GM12864 (cell line): ENCODE measurements at places on chromosomes 16 and 17.
A peak's percentile ranks its signal among the peaks of the same experiment; 100 is the strongest.

- no peak for DNase-seq
These were observed 631 bp downstream of the NXPH3 start for GRCh38 chr17:49576088-49576916.

DNA sequence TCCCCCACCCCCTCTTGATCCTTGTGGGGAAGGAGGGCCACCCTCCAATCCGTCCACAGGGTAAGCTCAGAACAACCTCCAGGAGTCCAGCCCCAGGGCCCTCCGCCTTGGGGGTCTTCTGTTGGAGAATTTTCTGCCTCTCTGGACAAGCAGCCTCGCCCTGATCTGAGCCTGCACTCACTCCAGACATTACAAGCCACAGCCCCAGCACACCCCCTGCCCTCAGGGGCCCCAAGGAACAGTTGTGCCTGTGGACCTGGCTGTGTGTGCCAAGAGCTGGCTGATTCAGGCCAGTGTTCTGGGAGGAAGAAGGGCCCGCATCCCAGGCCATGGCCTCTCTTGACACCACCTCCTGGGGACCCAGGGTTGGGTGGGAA lies 477 bp upstream of the ARHGAP27 start:
- DNase-seq, result no peak

DNA sequence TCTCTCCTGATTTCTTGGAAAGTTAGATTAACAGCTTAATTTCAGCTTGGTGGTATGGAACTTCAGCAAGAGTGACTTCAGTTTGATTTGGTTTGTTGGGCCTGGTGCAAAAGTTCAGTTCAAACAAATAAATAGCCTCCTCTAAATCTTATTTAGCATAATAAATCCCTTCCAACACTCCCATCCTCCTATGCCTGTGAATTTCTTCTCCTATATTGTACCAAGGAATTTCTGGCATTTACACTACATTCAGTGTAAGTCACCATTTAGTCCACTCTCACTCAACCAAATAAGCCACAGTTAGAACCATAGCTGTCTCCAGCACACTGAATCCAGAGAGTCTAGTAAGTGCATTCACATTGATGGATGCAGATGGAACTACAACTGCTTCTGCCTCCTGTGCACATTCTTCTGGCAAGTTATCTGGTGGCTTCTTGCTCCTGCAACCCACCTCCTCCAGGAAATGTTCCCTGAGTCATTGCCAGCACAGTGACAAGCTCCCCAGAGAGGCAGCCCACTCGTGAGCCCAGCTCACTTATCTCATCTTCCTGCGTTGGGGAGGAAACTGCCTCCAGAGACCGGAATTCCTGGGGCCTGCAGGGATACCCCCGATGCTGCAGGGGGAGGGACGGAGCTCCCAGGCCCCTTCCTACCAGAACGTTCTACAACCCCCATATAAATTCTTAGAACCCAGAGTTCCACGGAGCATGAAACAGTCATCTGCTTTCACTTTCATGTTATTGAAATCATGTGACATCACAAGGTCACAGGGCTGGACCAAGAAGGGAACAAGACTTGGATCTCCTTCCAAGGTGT lies 318.3 kb downstream of the PHKB start:
- peak; percentile 18 for DNase-seq

GRCh38 chr17:65956814-65957213 lies 235.1 kb downstream of the CEP112 start:
- no peak for DNase-seq

DNA sequence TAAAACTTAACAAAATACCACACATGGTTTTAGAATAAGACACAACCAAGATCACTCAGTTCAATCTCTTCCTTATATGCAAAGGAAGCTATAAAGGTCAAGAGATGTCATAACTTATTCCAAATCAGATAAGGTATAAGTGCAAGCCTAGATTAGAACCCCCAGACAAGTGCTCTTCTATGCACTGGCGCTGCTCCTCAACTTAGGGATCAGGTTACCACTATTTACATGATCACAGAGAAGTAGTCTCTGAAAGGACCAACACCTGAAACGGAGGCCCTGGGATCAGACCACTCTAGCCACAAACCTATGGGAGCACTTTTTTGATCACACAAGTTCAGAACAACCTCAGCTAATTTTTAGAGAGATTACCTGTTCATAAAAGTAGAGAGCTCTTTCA lies 16.6 kb downstream of the COPS3 start:
- DNase-seq, result no peak

DNA sequence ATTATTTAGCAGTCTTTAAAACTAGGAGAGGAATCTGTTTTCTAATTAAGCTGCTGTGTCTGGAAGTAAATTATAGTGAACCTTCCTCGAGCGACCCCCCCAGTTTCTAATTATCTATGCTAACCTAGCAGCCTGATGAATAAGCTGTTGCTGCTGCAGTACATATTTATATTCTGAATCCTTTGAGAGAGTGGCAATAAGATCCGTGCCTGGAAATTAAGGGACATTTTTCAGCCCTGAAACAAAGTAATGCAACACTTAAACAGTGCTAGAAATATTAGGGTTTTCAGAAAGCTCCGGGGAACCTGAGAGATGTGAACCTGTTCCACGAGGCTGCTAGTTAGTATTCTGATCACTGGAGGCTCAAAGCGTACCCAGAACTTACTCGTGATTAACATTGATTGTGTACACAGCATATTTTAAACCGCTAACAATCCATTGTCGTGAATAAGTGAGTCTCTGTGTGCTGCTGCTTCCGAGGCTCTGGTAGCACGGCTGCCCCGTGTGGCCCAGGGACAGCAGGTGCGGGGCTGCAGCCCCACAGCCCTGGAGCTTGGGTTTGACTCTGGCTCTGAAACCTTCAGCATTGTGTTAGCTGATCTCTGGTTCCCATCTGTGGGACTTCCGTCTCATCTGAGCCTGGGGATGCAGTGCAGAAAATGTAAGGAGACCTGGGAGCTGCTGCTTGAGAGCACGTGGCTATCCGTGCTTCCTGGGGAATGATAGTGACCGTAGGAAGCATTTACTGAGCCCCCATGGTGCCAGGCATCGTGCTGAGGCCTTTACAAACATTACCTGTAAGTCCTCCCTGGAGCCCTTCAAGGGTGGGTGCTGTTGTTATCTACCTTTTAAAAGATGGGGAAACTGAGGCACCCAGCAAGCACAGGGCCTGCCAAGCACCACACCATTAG lies 190.9 kb upstream of the CHMP6 start:
- DNase-seq, result no peak

DNA sequence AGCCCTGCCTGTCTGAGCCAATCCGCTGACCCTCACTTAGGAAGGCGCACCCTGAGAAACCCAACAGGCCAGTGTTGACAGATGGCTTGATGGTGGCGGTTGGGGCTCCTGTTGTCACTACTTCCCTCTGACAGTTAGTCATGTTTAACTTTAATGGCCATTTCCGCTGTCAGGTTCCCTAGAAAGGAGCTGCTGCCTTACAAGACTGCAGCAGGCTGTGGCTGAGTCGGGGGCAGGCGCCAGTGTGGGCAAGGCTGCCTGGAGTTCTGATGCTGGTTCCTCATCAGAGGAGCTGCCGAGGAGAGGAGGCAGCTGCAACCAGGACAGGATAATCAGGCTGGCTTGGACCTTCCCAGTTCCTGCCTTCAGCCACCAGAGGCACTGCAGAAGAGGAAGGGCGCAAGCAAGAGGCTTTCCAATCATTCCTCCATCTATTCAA lies 223.2 kb upstream of the DYNLRB2 start:
- no peak for DNase-seq

DNA sequence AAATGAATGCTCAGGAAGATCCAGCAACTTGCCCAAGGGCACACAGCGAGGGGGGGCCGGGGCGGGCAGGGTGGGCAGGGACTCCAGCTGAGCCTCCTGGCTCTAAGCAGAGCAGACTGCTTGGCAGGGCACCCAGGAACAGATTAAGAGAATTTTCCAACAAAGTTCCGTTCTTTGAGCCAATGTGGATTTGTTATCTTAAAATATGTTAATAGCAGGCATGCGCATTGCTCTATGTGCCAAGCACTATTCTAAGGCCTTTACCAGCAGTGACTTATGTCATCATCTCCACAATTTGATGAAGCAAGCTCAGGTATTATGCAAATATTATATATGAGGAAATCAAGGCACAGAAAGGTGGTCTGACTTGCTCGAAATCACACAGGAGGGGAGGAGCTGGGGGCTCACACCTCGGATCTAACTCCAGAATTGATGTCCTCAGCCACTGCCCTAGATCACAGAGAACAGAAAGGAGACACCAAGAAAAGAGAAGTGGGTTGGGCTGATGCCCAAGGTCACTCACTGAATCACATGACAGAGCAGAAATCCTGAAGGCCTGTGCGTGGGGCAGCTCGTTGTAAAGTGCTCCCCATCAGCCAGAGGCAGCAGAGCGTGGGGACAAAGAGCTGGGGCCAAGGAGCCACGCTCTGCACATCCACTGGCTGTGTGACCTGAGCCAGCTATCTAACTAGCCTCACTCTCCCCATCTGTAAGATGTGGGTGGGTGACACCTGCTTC lies 23.2 kb upstream of the MEAK7 start:
- no peak for DNase-seq

DNA sequence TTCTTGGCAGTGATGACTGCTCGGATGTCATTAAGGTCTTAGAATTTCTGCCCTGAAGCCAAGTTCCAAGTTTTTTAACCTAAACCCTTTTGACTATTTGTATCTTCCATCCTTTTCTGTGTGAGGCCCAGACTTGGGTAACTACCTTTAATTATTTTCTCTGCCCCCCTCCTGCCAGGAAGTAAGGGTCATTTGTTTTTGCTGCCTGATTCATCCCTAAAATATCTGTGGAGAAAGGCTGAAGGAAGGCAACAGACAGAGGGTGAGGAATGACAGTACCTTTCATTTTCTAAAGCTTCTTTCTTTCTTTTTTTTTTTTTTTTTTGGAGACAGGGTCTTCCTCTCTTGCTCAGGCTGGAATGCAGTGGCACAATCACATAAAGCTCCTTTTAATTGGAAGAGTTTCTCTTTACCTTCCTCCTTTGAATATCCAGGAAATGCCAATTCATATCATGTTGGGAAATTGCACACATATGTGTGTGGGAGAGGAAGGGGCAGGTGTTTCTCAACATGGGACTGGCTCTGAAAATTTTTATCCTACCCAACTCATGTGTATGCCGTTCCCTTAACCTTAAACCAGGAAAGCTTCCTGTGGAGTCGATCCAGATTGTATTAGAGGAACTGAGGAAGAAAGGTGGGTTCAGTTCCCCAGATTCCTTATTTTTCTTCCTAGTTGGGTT lies 957 bp downstream of the VPS25 start:
- no peak for DNase-seq

- DNase-seq, result no peak
These were observed 77.1 kb upstream of the RPL38 start for GRCh38 chr17:74126179-74126900.

- DNase-seq, result peak; percentile 53
These were observed 1.7 kb downstream of the GINS2 start for GRCh38 chr16:85686912-85687591.

GRCh38 chr17:56781906-56782305 lies 51.8 kb downstream of the C17orf67 start:
- DNase-seq, result no peak

DNA sequence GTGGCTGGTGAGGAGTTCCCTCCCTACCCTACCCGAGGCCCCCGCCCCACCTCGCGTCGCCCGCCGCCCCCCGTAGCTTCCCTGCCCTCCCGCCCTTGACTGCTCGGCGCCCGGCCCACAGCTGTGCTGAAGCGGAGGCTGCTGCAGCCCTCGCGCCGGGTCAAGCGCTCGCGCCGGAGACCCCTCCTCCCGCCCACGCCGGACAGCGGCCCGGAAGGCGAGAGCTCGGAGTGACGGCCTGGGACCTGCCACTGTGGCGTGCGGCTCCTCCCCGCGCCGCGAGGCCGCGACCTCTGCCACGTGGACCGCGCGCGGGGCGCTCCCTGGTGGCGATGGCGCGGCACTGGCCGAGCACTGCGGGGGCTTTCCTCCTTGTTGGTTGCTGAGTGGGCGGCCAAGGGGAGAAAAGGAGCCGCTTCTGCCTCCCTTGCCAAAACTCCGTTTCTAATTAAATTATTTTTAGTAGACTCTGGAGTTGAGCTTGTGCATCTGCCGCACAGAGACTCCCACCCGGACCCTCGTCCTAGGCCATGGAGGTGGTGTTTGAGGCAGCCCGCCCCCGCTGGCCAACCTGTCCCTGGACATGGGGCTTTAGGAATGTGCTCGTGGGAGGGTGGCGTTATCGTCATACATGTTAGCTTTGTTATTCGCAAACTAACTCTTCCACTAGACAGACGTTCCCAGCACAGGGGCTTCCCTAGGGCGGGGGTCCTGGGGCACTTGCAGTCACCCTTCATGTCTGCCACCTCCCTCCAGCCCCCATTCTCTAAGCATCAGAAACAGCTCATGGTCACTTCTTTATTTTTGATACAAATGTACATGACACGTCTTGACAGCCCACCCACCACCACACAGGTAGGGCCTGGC lies 4.4 kb downstream of the TP53I13 start:
- no peak for DNase-seq

DNA sequence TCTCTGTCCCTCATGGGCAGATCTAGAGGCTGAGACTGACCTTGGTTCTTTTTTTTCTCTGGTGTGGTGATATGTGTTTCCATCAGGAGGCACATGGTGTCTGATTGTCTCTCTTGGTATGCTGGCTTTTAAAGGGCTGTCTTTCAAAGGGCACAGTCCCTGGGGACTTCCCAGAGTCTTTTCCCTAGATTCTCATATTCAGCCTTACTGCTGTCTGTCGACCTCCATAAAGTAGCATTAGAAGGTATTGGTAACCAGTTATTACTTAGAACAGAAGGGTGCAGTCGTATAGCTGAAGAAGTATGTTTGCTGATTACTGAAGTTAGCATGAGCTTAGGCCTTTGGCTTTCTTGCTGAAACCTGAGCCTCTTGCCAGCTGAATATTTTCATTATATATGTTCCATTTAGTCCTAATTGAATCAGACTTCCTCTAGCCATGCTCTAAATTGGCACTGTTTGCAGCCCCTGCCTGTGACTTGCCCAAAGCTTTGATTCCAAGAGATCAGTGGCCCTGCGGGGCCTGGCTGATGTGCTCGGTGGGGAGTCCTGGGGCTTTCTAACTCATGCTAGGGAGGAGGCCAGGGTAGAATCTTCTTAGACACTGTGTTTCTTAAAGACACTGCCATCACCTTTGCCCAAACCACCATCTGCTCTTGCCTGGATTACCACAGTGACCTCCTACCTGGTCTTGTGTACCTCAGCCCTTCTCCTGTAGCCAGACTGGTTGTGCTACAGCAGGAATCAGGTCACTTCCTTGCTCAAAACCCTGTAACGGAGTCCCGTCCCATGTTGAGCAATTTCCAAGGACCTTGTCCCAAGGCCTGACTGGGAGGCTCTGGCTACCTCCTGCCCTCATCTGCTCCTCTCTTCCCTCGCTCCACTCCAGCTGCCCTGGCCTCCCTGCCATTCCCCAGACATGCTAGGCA lies 71.5 kb downstream of the WWP2 start:
- peak; percentile 5 for DNase-seq

GRCh38 chr16:19288872-19289799 lies 3.6 kb downstream of the CLEC19A start:
- DNase-seq, result no peak

- DNase-seq, result no peak
These were observed 32.2 kb downstream of the KIAA0753 start for GRCh38 chr17:6608321-6608720.

GRCh38 chr17:45301674-45302073 lies 15.1 kb downstream of the MAP3K14 start:
- no peak for DNase-seq

- no peak for DNase-seq
These were observed 38.6 kb upstream of the PMFBP1 start for GRCh38 chr16:72210555-72210954.

- DNase-seq, result no peak
These were observed 34.4 kb downstream of the SLC7A5 start for GRCh38 chr16:87834668-87835473.
